ENCODE measurements at places on chromosomes 7 and 10. TPM values are rescaled to one million over a fixed set of nuclear protein-coding genes. Genes with fewer than 3 reads are reported as not detected.

Gene BAIAP2L1
- 2.5 TPM for total RNA-seq

Gene EFCAB10
- not detected for total RNA-seq

Gene PNLIP
- not detected for total RNA-seq

Gene STEAP2
- 6.8 TPM for total RNA-seq

Gene CNNM2
- 1.7 TPM for total RNA-seq

Gene VSTM2A
- not detected for total RNA-seq

Gene TRPV5
- total RNA-seq = not detected

Gene ZNF853
- 4.8 TPM for total RNA-seq

Gene SSC4D
- total RNA-seq = 0.67 TPM

Gene HNRNPH3
- total RNA-seq = 25.6 TPM

Gene SCIN
- total RNA-seq = not detected

Gene EIF3B
- total RNA-seq = 141 TPM

Gene LRRC18
- total RNA-seq = not detected

Gene OR2A5
- total RNA-seq = not detected

Gene GPR15LG
- not detected for total RNA-seq

Gene SRPK2
- total RNA-seq = 24.5 TPM

Gene PRSS2
- total RNA-seq = 0.34 TPM

Gene NDUFA5
- total RNA-seq = 21.0 TPM

Gene RPEL1
- not detected for total RNA-seq

Gene MACC1
- under 0.01 TPM for total RNA-seq

Gene AHCYL2
- 1.9 TPM for total RNA-seq

Gene OR6B1
- not detected for total RNA-seq

Gene SLC18A3
- total RNA-seq = not detected

Gene CHCHD3
- 72.1 TPM for total RNA-seq

Gene CPA2
- total RNA-seq = not detected

Gene NPFFR1
- not detected for total RNA-seq

Gene C10orf95
- total RNA-seq = 0.15 TPM

Gene CEP55
- total RNA-seq = 78.7 TPM

Gene INHBA
- 4.9 TPM for total RNA-seq

Gene TRIL
- 0.84 TPM for total RNA-seq

Gene HOXA2
- total RNA-seq = 1.3 TPM

Measured in bronchus fibroblast of lung (primary cell).